ENCODE measurements at places on chromosomes 4 and X.
A peak's percentile ranks its signal among the peaks of the same experiment; 100 is the strongest.

- no peak for DNase-seq
These were observed 164.6 kb upstream of the BCOR start for GRCh38 chrX:40262157-40263013.

GRCh38 chrX:13216139-13216538 is 103.7 kb downstream of the ATXN3L start:
- no peak for DNase-seq

- DNase-seq, result peak; percentile 84
These were observed 1.7 kb downstream of the SPRY1 start for GRCh38 chr4:123398066-123398852.

DNA sequence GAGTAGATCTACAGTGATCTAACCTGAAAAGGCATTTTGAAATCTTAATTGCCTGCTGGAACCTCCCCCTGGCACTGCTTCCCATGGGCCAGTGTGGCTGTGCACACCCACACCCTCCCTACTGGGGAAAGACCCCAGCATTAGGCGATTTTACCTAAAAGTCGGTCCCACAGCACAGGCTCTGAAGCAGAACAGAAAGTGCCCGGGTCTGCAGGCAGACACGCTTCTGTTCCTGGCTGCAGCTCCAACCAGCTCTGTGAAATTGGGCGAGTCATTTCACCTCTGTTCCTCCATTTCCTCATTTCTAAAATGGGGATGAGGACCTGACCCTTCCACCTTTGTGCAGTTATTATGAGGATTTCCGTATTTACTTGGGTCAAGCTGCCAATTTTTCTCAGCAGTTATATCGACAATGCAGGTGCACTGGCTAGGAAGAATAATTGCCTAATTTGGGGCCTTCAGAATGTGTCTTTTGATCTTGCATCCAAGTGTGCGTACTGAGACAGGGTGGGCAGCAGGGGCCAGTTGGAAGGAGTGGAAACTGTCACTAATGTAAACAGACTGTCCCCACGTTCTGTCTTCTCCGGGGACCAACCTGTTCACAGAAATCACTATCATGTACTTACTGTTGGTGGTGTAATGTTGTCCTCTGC is 7.1 kb downstream of the KLF3 start:
- no peak for DNase-seq

GRCh38 chr4:7516773-7517144 is 82.0 kb upstream of the PSAPL1 start:
- no peak for DNase-seq

DNA sequence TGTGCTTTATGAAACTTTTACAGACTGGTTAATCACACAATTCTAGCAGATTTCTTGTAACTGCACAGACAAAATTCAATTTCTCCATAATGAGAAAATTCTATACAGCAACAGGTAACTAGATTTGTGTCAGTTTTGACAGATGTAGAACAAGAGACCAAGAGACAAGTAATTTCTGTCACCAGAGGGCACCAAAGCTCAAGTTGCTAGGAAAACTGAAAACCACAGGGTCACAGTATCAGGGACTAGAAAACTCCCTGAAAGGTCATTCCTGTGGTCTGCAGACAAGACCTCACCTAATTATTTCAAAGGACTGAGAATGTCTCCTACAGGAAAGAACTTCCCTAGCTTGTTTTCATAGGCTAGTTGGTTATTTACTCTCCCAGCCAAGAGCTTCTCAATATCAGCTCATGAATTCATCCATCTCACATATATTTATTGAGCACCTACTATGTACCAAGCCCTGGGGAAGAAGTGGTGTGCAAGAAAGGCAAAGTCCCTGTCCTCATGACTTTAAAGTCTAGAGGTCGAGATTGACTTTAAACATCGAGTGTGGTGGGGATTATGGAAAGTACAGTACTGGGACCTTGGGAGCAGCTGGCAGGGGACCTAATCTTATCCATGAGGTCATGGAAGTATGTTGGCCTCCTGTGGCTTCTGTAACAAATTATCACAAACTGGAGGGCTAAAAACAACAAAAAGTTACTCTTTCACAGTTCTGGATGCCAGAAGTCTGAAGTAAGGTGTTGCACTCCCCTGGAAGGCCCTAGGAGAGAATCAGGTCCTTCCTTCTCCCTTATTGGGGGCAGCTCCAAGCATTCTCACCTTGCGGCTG is 47.8 kb upstream of the SETD7 start:
- DNase-seq, result peak; percentile 34

- DNase-seq, result no peak
These were observed 42.2 kb downstream of the PPM1K start for GRCh38 chr4:88242144-88242543.

GRCh38 chr4:5780831-5781480 is 70.0 kb downstream of the EVC start:
- DNase-seq, result no peak

DNA sequence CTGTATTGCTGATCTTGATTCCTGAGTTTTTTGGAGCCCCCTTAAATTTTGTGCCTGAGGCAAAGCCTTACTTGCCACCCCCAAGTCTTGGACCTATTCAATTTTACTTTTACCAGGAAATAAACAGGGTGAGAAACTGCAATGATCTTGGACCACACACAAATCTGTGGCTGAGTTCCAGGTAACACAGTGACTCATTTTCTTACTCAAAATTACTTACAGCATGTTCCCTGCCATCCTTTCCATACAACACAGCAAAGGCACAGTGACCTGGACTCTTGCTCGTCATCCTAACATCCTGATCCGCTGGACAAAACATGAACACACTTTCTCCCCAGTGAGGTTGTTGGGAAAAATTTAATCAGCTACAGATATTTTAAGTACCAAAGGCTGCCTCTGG is 60.7 kb upstream of the S100G start:
- DNase-seq, result no peak

- DNase-seq, result no peak
These were observed 17.1 kb upstream of the SMIM20 start for GRCh38 chr4:25896776-25897539.

- no peak for DNase-seq
These were observed 130.1 kb downstream of the PDE5A start for GRCh38 chr4:119498527-119498926.

DNA sequence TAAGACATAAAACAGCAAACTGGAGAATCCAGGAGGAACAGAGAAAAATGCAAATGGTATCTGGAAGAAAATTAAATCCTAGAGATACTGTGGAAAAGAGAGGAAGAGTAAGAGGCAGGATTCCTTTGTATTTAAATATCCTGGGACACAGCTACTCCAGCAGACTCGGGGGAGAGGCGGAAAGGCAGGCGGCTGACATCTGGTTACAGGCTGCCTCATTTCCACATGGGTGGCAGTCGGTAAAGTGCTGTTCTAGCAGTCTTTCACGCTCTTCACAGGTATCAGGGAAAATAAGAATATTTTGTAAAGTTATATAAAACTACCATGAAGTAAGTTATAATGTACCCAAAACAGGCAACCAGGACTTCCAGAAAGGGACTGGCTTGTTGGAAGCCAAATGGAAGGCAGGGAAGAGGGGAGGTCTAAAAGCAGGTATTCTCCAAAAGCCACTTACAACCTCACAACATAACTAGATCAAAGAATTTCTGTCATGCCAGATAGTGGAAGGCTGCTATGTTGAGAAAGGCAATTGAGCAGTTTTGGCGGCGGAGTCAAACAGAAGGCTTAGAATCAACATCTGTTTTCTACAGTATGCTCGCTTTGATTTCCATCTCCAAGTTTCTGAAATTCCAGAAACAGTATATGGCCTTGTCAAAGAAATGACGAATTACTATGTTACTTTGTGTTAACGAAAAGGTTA is 1.3 kb upstream of the TIGD2 start:
- DNase-seq, result no peak

DNA sequence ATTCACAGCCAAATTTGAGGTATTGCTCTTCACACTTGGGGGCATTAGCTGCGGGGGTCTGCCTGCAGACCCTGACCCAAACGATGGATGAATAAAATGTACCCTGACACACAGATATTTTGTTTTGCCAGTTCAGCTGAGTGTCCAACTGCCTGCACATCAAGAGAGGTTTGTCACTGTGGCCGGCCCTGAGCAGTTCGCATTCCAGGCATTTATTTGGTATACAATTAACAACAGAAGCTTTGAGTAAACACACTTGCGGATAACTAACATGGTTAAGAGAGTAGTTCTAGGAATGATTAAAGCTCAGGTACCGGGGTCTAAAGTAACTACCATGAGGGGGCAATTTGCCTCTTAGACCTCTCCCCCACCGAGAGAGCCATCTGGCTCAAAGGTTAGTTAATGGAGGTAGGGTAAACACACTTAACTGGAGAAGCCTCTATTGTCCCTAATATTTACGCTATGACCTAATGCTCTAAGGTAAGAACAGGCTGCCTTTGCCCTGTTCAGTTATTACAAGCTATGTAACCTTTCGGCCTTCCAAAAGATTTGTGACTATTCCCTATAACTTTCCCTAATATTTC is 162.0 kb downstream of the SNCA start:
- no peak for DNase-seq

DNA sequence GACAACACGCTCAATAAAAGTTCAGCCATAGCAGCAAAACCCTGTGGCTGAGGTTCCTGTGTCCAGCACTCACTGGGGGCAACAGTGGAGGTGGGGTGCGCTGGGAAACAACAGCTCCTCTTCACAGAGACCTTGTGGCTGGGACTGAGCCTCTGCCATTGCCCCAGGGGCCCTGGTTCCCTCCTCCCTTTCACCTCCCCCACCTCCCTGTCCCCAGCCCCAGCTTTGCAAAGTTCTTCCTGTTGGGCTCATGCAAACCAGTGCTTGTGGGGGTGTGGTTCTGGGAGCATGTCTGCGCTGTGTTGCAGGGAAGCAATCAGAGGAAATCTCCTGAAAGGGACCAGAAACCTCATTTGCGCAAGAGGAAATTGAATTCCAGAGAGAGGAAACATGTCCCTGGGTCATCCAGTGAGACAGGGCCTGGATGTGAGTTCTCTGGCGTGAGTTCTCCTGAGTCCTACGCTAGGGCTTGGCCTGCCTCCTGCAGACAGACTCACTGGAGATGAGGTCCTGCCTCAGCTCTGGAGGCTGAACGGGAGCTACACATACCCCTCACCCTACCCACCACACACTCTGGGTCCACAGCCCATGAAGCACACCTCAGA is 7.4 kb downstream of the FATE1 start:
- no peak for DNase-seq

DNA sequence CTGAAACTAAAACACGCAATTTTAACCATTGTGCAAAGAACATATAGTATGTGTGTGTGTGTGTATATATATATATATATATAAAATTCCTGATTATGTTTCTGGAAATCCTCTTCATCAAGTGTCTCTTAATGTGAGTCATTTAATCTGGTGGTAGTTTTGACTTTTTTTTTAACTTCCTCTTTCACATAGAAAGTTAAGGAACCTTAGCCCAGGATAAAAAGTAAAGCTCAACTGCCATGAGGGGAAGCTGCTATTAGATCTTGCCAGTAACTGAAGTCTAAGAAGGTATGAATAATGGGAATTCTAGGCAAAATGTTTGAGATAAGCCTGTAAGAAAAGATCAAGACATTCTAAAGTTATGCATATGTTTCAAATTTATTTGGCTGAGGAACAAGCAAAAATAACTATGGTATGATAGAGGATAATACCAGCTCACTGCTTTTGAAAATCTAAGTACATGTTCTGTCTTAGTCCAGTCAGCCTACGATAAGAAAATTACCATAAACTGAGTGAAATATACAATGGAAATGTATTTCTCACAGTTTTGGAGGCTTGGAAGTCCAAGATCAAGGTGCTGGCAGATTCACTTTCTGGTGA is 757.0 kb downstream of the TRAM1L1 start:
- DNase-seq, result no peak

- no peak for DNase-seq
These were observed 112.9 kb downstream of the IRF2 start for GRCh38 chr4:184361443-184361842.

DNA sequence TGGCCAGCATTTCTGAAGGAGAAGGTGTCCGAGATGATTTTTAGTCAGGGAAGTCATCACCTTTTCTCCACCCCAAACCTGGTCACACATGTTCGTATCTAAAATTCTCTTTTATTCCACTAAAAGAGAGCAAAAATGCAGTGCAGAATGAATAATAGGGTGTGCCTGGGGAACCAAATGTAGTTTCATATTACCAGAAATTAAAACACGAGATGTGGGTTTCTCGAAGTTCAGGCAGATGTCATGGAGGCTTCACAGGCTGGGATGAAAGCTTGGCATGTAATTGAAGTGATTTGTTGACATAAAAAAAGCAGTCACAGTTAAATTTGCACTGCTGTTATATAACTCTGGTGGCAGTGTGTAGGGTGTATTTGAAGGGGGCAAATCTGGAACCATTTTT is 165.5 kb upstream of the PDE5A start:
- DNase-seq, result no peak

DNA sequence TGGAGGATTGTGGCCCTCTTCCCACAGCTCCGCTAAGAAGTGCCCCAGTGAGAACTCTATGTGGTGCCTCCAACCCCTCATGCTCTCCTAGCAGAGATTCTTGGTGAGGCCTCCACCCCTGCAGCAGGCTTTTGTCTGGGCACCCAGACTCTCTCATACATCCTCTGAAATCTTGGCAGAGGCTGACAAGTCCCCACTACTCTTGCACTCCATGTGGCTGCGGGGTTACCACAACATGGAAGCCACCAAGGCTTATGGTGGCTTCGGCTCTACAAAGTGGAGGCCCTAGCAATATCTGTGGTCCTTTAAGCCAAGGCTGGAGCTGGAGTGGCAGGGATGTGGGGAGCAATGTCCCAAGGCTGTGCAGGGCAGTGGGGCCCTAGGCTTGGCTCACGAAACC is 255.2 kb downstream of the COX7B2 start:
- DNase-seq, result no peak

DNA sequence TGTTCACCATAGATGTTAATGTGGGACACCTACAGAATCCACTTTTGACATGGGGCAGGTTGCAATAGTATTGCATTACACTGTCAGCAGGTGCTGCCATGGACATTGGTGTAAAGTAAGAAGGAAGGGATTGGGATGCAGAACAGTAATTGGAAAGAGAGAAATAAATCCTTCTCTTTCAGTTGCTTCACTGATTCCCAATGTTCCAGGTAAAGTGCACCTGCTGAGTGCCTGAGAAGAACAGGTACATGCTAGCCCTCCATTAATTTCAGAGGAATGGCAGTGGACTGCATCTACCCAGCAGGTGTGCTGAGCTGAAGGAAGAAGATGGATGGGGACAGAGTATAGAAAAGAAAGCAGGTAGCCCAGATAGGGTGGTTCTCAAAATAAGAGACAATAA is 248.5 kb downstream of the TENM3 start:
- no peak for DNase-seq

DNA sequence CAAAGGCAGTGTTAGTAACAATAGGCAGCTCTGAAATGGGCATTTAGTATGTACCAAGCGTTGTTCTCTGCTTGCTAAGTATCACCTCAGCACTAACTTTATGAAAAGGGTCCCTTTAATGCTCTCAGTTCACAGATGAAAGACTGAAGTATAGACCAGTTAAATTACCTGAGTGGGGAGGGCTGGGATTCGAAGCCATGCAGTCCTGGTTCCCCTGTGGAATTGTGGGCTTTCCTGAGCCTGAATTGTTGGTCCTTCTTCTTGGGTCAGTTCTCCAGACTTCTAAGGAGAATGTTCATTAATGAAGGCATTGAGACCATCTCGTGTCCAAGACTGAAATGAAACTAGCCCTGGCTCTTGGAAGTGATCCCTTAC is 7.7 kb upstream of the PRDM8 start:
- no peak for DNase-seq
